Endothelial cell of coronary artery (primary cell): ENCODE measurements at places on chromosomes 5 and 9. TPM values are rescaled to one million over a fixed set of nuclear protein-coding genes. Genes with fewer than 3 reads are reported as not detected.

Gene ISL1
- not detected in 2 replicates for total RNA-seq

Gene EMB
- total RNA-seq = 0.18 and 1.4 TPM in 2 replicates

Gene NOXA1
- total RNA-seq = 0.18 and 0.56 TPM in 2 replicates

Gene AJM1
- 0.45 and 2.2 TPM in 2 replicates for total RNA-seq

Gene FBP1
- 0.38 and 2.5 TPM in 2 replicates for total RNA-seq
